ENCODE measurements at places on chromosomes 16 and 17. TPM values are rescaled to one million over a fixed set of nuclear protein-coding genes. Genes with fewer than 3 reads are reported as not detected.

GRCh38 chr16:69937465-69937951 lies 13.6 kb upstream of the CLEC18A start:
- no peak for DNase-seq

GRCh38 chr17:1255041-1255440 lies 15.2 kb upstream of the BHLHA9 start:
- DNase-seq = no peak

DNA sequence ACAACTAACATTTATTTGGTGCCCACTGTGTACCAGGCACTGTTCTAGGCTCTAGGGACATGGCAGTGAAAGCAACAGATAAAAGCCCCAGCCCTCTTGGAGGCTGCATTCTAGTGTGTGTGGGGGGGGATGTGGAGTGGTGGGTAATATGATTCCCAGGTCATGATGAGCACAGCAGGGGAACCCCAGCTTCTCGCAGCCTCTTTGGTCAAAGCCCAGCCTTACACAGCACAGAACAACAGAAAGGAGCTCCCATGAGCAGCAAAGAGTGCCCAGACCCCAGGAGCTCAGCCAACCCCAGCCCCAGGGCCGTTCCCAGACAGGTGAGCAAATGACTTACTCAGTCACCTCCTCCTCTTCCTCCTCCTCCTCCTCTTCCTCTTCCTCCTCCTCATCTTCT lies 21.9 kb downstream of the CNGB1 start:
- DNase-seq = no peak

CCDC200 gene
- 6.2 TPM for polyA plus RNA-seq

LITAFD gene
- polyA plus RNA-seq = not detected

- DNase-seq = no peak
Measured at GRCh38 chr17:50847566-50847965, 12.2 kb downstream of the WFIKKN2 start.

- DNase-seq = no peak
Measured at GRCh38 chr17:38735161-38735997, 5.2 kb downstream of the CISD3 start.

DNA sequence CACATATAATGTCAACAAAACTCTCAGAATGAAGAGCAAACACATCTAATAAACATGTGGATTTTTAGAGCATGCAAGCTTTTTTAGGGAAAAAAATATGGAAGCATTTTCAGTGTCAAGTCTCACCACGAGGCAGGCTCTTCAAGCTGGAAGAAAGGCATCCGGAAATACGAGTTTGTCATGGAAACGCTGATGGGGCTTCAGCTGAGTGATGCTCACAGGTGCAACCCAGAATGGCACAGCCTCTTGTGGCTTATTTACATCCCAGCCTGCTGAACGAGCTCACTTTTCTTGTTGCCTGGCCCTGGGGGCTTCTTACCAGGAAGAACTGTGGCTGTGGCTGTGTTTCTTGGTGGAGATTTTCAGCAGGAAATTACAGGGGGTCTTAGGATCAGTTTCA lies 24.1 kb upstream of the DYNLL2 start:
- DNase-seq = no peak

- DNase-seq = no peak
Measured at GRCh38 chr16:64971171-64971570, 150.7 kb downstream of the CDH11 start.

CEP295NL gene
- polyA plus RNA-seq = 0.34 TPM

FOXO3B gene
- polyA plus RNA-seq = 3.0 TPM

DNA sequence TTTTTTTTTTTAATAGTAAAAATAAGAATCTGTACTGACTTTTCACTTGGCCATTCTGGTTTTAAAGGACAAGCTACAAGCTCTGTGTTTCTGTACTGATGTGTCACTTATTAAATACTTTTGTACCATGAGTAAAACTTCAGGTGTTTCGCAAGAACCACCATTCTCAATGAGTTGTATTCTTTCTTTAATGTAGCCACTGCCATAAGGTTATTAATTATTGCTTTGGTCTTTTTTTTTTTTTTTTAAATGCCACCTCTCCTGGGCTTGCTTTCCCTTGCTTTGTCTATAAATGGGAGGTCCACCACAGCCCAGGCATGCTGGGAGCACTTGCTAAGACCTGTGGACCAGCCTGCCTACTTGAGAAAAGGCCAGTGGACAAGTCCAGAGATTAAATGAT lies 8.4 kb downstream of the ARL2BP start:
- no peak for DNase-seq

LGALS9 gene
- 12.4 TPM for polyA plus RNA-seq

EFCAB5 gene
- polyA plus RNA-seq = 3.6 TPM

DNA sequence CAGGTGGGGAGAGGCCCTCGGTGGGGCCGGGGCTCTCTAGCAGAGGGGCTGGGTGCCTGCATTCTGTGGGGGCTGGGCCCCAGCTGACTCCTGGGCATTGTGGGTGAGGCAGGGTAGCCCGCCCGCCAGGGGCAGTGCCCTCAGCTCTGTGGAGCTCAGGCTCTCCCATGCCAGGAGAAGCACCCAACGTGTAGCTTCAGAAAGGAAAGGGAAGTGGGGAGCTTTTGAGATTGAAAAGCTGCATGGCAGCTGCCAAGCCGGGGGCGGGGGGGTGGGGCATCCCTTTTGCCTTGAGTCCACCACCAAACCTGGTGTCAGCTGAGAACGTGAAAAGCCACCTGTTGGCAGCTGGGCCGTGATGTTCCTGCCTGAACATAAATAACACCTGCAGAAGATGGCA lies 192.1 kb upstream of the CIBAR2 start:
- no peak for DNase-seq

KRT23 gene
- polyA plus RNA-seq = 0.55 TPM

DNA sequence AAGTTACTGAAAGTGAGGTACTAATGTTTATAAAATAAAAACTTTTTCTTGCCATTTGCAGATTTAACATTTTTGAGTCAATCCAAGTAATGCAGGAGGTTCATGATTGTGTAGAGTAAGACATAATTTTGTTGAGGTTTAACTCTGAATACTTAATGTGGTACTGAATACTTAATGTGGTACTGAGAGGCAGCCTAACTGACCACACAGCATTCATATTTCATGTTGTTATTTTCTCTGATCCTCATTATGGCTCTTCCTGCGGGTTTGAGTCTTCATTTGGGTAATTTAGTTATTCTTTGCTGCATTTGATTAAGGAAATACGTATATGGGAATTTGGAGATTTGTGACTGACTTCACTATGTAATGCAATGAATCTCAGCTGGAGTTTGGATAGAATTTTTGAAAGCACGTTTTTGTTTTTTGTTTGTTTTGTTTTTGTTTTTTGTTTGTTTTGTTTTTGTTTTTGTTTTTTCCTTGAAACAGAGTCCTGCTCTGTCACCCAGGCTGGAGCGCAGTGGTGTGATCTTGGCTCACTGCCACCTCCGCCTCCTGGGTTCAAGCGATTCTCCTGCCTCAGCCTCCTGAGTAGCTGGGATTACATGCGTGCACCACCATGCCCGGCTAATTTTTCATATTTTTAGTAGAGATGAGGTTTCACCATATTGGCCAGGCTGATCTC lies 3.8 kb downstream of the SF3B3 start:
- no peak for DNase-seq

DNA sequence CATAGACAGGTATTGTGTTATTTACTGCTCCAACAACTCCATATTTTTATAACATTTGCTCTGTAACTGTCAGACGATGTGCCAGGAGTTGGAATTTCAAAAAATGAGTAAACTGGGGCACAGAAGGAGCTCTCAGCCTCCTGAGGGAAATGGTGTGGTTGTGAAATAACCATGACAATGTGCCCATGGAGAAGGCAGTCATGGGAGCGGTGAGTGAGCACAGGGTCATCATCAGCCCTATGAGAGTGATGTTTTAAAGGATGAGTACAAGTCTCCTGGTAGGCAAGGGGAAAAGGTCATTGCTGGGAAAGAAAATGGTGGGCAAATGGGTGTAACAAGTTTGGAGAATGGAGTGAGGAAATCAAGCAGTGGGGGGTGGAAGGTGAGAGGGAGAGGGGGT lies 115.0 kb upstream of the SEC14L1 start:
- DNase-seq = no peak

DNA sequence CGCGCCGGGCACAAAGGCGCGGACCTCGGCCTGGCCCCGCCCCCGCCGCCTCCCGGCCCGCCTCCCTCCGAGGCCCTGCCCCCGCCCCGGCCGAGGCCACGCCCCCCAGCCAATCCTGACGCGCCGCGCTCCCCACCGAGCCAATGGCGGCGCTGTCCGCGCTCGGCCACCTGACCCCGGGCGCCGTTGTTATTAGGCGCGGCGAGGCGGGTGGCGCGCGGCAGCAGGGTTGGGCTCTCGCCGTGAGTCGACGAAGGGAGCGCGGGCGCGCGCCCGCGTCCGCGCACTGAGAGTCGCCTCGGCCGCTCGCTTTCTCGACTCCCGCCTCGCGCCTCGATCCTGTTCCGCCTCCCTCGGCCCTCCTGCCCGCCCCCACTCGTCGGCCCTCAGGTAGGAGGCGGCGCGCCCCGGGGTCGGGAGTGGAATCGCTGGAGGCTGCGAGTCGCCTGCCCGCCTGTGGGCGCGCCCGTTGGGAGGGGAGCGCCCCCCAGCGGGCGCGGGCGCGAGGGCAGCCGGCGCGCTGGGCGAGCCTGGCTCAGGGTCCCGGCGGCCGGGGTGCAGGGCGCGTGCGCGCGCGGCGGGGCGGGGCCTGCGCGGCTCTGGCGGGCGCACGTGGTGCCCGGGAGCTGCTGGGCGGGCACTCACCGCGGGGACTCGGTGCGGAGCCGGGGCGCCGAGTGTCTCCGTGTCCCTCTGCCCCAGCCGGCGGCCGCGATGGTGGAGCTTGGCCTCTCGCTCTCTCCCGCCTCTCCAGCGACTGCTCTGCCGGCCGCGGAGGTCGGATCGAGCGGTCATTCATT lies 405 bp upstream of the CBLN1 start:
- DNase-seq = peak; percentile 57

NTN3 gene
- 2.9 TPM for polyA plus RNA-seq

GRCh38 chr16:8943001-8943763 lies 20.5 kb downstream of the USP7 start:
- no peak for DNase-seq

GRCh38 chr17:71342737-71343136 lies 778.1 kb upstream of the SOX9 start:
- DNase-seq = no peak

- DNase-seq = no peak
Measured at GRCh38 chr17:14199601-14200000, 37.1 kb downstream of the CDRT15 start.

GRCh38 chr17:37392024-37392590 lies 14.5 kb downstream of the ACACA start:
- no peak for DNase-seq

CA7 gene
- polyA plus RNA-seq = 0.29 TPM

- DNase-seq = no peak
Measured at GRCh38 chr16:56815721-56816120, 49.3 kb upstream of the SLC12A3 start.

GRCh38 chr17:73827627-73828291 lies 183.5 kb upstream of the SDK2 start:
- DNase-seq = no peak

TEKT5 gene
- 0.26 TPM for polyA plus RNA-seq

- DNase-seq = no peak
Measured at GRCh38 chr17:20313891-20314290, 153.4 kb downstream of the LGALS9B start.

GRCh38 chr16:81836279-81837054 lies 57.4 kb downstream of the PLCG2 start:
- no peak for DNase-seq

DNA sequence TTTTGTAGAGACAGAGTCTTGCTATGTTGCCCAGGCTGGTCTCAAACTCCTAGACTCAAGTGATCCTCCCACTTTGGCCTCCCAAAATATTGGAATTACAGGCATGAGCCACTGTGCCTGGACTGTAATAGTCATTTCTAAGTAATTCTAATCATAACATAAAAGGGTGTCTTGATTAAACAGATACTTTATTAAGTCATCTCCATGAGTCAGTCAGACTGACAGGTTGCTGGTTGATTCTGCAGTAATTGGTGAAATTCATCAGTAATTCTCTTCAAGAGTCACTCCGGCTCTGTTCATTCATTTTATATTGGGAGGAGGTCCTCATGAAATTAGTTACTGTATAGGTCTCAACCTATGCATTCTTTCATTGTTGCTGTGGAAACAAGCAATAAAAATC lies 85.6 kb downstream of the SPECC1 start:
- DNase-seq = no peak

MMP25 gene
- 2.7 TPM for polyA plus RNA-seq

DNA sequence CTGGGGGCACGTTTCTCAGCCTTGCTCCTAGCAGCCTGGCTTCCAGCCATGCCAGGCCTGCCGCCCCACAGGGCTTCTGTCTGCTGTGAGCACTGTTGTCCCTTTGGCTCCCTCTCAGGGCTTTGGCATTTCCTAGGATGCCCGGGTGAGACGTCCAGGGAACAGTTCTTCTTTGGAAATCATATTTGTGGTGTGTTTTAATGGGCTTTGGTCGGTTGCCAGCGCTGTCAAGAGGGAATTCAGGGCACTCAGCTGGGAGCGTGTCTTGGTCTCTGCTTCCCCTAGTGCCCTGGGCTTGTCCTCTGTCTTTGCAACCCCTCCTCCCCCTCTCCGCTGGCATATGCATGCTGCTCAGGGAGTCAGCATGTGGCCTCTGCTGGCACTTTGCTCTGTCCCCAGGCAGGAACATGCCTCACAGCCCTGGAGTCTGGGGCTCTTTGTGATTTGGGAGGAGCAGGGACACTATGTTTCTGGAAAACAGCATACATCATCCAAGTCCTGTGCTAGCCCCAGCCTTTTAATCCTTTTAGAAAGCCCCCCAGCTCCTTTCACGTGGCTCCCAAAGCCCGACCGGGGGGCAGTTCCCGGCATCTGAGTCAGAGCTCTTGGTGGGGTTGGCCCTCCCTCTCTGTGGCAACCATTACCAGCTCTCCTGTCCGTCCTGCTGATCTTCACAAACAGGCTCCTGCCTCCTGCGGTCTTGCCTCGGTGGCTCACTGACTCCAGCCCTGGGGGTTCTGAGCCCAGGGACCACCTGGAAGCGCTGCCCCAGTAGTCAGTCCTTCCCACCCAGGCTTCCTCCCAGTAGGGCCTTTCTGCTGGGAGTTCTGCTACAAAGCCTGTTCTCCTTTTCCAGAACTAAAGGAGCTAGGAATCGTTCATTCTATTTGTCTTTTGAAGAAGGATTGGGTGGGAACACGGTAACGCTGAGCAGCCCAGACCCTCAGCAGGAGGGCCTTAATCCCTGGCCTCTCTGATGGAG lies 26.7 kb downstream of the SAP30BP start:
- DNase-seq = no peak

DNA sequence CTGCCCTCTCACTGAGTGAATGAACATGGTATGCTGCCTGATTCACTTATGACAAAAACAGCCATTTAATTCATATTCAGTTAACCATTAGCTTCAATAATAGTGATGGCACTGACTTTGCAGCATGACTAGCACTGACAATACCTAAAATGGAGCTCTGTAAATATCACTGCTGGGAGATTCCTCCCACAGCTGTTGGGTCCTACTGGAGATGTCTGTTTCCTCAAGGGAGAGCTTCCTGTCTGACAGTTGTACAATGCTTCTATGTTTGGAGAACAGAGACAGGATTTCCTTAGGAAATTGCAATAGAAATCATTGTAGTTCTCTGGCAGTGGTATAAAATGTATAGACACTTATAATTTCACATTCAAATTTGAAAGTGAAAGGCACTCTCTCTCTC lies 695.9 kb upstream of the CDH8 start:
- no peak for DNase-seq

- no peak for DNase-seq
Measured at GRCh38 chr16:28617874-28618273, 8.0 kb upstream of the SULT1A1 start.

GRCh38 chr17:16924696-16925440 lies 47.0 kb downstream of the TNFRSF13B start:
- DNase-seq = no peak

PARN gene
- 32.7 TPM for polyA plus RNA-seq

CDH1 gene
- 101 TPM for polyA plus RNA-seq

All from left renal pelvis (tissue), 4 donors.